ENCODE measurements at places on chromosomes 2 and 18.

DNA sequence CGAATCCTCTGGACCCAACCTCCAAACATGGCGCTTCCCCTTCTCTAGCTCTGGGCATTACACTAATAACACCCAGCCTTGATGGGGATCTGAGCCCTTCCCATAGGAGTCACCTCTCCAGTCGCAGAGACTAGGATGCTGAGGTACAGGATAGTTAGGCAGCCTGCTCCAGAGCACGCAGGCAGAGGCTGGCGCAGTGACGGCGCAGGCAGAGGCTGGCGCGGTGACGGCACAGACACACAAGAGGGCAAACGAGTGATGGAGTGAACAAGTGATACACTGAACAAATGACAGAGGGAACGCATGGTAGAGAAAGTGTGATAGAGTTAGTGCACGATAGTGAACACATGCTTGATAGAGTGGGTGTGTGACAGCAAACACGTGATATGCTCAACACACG is 518.5 kb downstream of the EIPR1 start:
- DNase-seq: no peak

DNA sequence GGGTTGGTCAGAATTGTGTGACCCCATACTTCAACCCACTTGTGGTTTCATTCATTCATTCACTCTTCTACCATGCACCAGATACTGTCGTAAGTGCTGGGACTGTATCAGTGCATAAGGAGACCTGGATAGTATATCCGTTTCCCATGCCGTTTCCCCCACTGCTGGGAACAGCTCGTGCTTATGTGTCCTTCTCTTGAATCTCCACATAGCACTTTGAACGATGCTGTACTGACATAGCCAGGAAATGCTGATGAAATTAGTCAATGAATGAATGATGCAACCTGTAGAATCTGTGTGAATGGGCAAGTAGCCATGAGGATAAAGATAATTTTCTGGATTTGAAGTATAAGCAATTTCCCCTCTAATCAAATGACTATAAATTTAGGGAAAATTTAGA is 276.1 kb downstream of the BCL2 start:
- no peak for DNase-seq

DNA sequence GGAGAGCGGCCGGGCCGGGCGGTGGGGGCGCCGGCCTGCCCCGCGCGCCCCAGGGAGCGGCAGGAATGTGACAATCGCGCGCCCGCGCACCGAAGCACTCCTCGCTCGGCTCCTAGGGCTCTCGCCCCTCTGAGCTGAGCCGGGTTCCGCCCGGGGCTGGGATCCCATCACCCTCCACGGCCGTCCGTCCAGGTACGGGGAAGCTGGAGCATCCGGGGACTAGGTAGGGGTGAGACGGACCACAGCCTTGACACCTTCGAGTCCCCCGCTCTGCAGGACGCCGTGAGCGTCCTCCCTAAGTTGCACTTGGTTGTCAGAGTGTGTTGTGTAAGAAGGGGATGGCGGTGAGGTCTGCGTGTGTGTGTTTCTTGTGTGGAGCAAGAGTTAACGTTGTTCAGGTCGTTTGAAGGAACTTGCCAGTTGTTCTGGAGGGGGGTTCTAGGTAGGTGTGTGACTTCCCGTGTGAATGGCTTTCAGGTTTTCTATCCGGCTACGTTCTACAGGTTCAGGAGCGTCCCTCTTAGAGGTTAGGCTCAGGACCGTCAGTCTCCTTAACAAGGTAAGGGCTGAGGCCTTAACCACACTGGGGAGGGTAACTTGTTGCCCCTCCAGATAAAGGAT is 393 bp downstream of the IL1R1 start:
- DNase-seq: no peak

- no peak for DNase-seq
Measured at GRCh38 chr2:102046135-102046986, 54.6 kb downstream of the IL1R2 start.

- no peak for DNase-seq
Measured at GRCh38 chr2:189159717-189160116, 19.8 kb downstream of the COL5A2 start.

- no peak for DNase-seq
Measured at GRCh38 chr2:212135739-212136138, 402.9 kb downstream of the ERBB4 start.

DNA sequence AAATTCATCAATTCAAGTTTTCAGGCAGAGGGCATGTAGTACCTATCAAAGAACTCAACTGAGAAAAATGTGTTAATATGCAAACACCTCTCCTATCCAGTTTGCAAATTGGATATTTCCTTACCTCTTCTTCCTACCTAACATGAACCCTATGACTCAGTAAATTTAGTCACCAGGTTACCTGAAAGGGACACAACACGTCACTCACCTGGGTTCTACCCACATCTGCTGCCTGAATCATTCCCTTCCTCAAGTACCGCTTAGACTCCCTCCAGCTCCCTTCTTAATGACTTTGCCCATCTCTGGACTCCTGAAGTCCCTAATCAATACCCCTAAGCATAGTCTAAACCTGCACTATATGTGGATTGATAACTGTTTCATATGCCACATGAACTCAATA is 10.4 kb downstream of the ANKRD44 start:
- no peak for DNase-seq

DNA sequence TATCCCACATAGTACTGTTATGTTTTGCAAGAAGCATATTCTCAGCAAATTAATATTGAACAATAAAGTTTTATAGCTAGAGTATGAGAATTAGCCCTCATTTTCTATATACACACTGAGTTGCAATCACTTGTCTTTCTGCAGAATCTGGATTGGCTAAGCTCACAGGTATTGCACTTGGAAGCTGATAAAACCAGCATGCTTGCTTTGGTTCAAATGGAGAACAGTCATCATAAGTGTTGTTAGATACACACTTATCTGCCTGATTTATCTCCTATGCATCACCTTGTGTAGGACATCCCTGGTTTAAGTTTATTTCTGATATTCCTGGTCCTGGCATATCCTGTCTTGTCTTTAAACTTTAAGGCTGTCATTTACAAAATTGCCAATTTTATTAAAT is 38.0 kb upstream of the CYP20A1 start:
- DNase-seq: no peak

GRCh38 chr2:56522605-56523089 is 338.9 kb downstream of the CCDC85A start:
- no peak for DNase-seq

DNA sequence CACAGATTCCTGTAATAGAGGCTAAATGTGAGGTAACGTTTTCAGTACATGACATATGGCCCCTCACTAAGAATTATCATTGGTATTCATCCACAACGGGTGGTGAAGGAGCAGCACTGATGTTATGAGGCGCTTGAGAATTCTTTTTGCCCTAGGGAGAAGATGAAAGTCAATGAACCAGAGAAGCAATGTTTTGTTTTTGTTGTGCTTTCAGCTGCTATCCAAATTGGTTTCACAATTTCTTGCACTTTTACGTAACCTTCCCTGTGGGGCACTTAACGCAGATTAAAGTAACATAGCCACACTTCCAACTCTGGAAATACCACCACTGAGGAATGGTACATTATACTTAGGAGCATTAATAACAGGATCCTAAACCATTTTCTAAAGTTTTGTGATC is 13.3 kb upstream of the CCDC85A start:
- no peak for DNase-seq

GRCh38 chr2:101415220-101415619 is 27.9 kb upstream of the CREG2 start:
- DNase-seq: no peak

DNA sequence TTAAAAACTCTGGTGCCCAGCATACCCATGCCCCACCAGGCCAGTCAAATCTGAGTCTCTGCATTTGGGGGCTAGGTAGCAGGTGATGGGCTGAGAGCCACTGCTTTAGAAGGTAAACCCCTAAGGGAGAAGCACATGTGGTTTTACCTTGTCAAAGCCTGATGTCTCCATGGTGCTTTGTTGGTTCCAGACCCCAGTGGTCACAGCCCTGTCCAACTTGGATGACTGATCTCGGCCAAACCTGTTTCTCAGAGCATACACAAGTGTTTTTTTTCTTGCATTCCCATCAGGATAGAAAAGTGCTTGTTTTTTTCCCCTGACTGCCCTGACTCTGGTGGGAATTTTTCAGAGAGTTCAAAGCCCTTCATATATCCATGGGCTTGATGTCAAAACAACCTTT is 13.5 kb downstream of the PLB1 start:
- no peak for DNase-seq

DNA sequence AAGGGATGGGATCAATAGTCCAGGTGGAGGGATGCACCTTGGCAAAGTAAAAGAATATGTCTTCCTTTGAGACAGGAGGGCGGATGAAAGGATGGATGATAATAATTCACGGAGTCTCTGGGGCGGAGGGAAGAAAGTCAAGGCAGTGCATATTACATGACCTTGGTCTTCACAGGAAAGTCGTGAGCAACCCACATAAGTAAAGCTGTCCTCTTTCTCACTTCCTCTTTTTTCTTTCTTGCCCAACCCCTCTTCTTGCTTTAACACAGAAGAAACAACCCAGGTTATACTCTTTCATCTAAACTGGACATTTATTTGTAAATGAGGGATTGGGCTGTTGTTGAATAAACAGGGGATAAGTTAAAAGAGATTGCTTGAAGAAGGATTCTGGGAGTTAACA is 168.7 kb upstream of the SKOR2 start:
- no peak for DNase-seq
